T-helper 9 cell (primary cell): ENCODE measurements at places on chromosomes 2 and 18.

DNA sequence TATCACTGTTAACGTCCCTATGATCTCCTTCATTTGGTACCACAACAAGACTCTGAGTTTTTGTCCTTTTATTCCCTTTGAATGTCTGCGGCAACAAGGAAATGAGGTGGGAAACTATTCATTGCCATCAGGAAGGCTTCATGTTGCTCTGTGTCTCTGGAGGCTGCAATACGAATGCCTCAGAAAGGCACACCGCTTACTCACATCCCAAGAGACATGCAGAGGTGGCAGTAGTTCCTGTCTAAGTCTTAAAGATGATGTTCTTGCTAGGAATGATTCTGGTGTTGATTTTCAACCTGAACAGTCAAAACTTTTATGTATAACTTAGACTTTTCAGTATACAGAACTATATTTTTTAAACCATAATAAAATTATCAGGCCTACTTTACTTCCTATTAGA lies 24.0 kb downstream of the CNTNAP5 start:
- DNase-seq, result no peak

- DNase-seq, result no peak
Measured at GRCh38 chr2:226916669-226917068, 80.8 kb downstream of the RHBDD1 start.

DNA sequence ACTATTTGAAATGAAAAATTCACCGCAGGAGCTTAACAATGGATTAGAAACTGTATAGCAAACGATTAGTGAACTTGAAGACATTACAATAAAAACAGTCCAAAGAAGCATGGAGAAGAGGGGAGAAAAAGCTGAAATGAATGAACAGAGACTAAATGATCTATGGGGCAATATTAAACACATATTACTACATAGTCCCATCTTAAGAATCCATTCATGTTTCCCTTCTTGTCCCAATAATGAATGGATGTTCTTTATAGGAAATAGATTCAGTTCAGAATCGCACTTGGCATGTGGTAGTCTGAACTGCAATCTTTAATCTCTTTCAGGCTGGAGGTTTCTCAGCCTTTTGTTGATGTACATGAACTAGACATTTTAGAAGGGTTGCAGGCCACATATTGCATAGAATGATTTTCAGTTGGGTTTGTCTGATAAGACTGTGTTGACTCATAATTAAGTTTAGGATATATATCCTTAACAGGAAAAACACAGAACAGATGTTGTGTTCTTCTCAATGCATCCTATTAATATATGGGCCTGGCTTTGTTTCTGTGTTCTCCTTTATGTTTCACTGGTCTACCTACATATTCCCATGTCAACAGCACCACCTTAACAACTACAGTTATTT lies 27.9 kb downstream of the CCDC88A start:
- no peak for DNase-seq

- DNase-seq, result no peak
Measured at GRCh38 chr2:238396663-238397062, 30.1 kb upstream of the ASB1 start.

- no peak for DNase-seq
Measured at GRCh38 chr2:232519581-232520438, at the start of gene PRSS56. Gene PRSS56, plus strand, starts transcription at chr2:232520388. Its CDS starts 211 bp downstream, at chr2:232520599.

- DNase-seq, result no peak
Measured at GRCh38 chr18:51053814-51054213, 23.8 kb downstream of the SMAD4 start.

DNA sequence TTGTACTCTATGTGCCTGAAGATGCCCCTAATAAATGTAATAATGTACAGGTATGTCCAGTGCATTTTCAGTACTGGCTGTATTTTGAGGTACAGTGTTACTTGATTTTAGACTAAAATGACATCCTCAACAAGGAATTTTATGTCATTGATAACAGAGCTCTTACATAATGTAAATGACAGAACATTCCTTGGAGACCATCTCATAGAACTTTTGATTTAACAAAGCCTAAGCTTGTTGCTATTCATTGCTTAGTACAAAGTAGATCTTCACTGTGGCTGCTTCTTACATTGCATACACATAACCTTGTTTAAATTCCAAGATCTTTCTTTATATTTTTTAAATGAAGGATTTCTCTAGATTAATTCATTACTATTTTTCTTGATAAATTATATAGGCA lies 24.1 kb downstream of the DYNC1I2 start:
- DNase-seq, result no peak

GRCh38 chr2:201402651-201403562 lies 45.8 kb upstream of the FLACC1 start:
- DNase-seq, result no peak

- DNase-seq, result no peak
Measured at GRCh38 chr18:59954755-59955156, 55.0 kb downstream of the PMAIP1 start.

- no peak for DNase-seq
Measured at GRCh38 chr18:78482378-78482777, 497.2 kb upstream of the SALL3 start.

GRCh38 chr2:170255971-170256370 lies 78.0 kb downstream of the MYO3B start:
- DNase-seq, result no peak

- DNase-seq, result no peak
Measured at GRCh38 chr2:103364177-103364576, 602.3 kb downstream of the TMEM182 start.

GRCh38 chr18:51523671-51524070 lies 326.2 kb upstream of the MEX3C start:
- no peak for DNase-seq

DNA sequence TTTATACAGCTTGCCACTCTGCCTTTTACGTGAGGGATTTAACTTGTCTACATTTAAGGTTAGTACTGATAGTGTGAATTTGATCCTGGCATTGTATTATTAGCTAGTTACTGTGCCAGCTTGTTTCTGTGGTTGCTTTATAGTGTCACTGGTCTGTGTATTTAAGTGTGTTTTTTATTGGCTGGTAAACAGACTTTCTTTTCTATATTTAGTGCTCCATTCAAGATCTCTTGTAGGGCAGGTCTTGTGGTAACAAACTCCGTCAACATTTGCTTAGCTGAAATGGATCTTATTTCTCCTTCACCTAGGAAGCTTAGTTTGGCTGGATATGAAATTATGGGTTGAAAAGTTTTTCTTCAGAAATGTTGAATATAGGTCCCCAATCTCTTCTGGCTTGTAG lies 1971.0 kb upstream of the LRRTM1 start:
- no peak for DNase-seq

DNA sequence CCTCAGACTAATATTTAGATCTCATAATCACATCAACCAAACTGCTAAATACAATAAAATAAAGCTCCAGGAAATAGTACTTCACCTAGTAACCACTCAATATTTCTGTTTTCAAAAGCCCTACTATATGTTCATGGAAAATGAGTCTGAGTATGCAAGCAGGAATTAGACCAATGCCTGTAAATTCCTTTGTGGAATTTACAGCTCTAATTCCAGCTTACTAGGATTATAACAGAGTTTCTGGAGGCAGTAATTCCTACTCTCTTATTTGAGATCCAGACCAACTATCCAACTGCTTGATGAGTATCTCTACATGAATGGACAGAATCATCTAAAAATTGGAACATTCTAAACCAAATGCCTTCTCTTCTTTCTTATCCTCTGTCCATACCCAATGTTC lies 11.6 kb downstream of the CDKL4 start:
- no peak for DNase-seq
